ENCODE measurements at places on chromosomes 6 and 20. TPM values are rescaled to one million over a fixed set of nuclear protein-coding genes. Genes with fewer than 3 reads are reported as not detected.

Gene ENPP1
- total RNA-seq = 53.1 TPM

DNA sequence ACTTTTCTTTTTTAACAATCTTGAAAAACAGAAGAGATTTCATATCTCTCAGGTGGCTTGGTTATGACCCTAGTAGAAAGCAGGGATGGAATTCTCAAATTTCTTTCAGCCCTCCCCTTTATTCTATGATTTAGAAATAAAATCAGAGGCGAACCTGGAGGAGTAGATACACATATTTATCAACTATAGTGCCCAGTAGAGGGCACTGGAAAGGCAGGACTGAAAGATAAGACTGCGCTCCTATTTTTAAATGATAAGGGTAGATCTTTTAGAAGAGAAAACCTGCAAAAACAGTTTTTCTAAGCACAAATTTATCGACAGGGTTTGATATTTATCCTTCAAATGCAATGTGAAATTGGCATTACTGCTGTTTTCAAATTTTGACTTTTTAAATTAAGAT, 1296.6 kb downstream of the EPHA7 start:
- DNase-seq = no peak

GRCh38 chr6:145551164-145551563, 184.2 kb downstream of the EPM2A start:
- no peak for DNase-seq

- no peak for DNase-seq
These were observed 684.9 kb upstream of the MAP3K7 start for GRCh38 chr6:91271807-91272206.

- no peak for DNase-seq
These were observed 42.0 kb upstream of the ASIP start for GRCh38 chr20:34199183-34199582.

Gene GJA10
- not detected for total RNA-seq

Gene PSORS1C1
- total RNA-seq = under 0.01 TPM
